ENCODE measurements at places on chromosomes 11 and 22.

DNA sequence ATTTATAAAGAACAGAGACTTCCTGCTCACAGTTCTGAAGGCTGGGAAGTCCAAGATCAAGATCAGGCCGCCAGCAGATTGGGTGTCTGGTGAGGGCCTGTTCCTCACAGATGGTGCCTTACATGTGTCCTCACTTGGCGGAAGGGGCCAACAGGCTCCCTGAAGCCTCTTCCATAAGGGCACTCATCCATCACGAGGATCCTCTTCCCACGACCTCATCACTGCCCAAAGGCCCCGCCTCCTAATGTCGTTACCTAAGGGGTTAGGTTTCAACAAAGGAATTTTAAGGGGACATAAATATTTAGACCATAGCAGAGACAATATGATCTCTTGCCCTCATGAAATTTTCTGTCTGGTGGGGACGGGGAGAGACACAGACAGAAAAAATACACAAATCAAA, 18.6 kb downstream of the TP53AIP1 start:
- no peak for DNase-seq

DNA sequence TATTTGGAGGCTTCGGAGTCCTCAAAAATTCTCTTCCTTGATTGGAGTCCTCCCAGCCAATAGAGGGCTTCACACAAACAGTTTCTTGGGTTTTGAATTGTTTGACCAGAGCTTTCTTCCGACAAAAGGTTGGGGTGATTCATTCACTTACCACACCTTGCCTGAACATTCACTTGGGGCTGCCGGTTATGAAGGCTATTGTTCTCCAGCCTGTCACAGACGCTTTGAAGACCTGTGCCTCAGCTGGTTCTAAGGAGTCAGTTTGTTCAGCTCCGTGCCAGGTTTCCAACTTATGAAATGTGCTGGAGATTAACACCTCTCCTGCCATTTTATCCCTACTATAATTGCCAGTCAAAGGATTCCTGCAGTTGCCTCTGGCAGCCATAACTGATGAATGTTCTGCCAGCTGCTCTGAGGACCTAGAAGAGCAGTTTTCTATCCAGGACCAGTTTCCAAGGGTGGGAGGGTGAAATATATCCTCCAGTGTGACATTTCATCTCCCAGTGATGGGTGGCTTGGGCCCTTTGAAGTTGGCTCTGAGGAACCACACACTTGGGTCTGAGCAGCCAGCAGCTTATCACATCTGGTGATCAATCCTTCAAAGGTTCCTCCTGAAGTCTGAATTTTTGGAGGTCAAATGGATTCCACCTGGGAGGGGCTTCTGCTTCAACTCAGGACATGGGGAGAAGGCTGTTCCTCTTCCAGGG, 31.4 kb downstream of the LIMK2 start:
- no peak for DNase-seq

DNA sequence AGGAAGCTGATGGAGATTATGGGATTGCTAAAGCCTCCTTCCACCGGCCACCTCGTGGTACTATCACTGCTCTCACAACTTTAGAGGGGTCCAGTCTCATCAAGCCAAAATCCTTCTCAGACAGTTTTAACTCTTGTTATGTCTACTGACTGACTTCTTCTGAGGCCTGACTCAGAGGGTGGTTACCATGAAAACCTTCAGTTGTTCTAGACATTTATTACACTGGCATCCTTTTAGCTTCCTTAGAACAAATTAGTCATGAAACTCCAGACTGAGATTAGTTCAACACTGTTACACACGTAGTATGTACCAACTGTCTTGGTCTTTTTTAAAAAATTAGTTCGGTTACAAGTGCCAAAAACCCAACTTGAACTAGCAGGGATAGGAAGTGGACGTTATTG, 7.5 kb downstream of the DIXDC1 start:
- no peak for DNase-seq

DNA sequence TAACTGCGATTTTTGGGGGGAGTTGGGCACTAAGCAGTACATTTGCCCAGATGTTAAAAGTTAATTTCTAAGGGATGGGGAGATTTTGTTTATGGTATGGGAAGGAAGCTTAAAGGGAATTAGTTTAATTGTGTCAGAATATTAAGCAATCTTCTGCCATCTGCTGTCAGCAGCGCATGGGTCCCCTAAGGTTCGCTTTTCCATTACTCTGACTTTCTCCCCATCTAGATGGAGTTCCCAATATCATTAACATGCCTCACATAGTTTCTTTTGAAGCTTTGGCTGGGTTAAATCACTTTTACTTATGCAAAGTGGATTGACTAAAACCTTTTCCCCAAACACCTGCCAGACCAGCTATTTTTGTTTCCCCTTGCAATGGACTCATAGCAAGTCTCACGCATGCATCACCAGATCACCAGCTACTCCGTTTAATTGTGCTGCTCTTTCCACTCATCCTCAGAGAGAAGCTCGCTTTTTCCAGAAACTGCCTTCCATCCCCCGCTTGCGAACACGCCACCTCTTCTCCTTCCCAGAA, 172.7 kb downstream of the FAT3 start:
- no peak for DNase-seq

DNA sequence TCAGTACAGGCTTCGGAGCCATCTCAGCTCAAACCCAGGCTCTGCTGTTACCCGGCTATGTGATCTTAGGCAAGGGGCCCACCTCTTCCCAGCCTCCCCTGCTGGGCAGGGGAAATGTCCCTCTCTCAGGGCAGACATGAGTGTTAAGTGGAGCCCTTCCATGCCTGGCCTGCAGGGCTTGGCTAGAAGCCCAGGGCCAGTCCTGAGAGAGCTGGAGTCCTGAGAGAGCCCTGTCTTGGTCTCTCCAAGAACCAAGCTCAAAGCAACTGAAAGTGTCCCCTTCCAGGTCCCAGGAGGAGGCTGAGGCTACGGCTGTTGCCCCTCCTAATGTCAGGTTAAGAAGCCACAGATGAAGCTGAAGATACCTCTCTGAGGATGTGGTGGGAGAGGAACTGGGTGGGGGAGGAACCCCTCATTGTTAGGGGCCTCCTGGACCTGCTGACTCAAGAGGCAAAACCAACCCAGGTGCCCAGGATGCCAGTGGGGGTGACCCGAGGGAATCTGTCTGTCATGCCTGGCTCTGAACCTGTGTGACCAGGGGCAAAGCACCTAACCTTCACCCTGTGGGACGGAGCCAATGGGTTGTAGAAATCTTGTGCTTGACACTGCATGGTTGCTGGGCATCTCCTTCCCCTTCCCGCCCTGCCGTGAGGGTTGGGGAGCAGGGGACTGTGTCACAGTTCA, 4.2 kb downstream of the ZP1 start:
- no peak for DNase-seq

- no peak for DNase-seq
Observed at GRCh38 chr11:1241706-1242105, 18.8 kb downstream of the MUC5B start.

GRCh38 chr11:133993107-133993506, 36.3 kb upstream of the IGSF9B start:
- no peak for DNase-seq

- no peak for DNase-seq
Observed at GRCh38 chr22:29269230-29269604, 1.1 kb downstream of the EWSR1 start.

DNA sequence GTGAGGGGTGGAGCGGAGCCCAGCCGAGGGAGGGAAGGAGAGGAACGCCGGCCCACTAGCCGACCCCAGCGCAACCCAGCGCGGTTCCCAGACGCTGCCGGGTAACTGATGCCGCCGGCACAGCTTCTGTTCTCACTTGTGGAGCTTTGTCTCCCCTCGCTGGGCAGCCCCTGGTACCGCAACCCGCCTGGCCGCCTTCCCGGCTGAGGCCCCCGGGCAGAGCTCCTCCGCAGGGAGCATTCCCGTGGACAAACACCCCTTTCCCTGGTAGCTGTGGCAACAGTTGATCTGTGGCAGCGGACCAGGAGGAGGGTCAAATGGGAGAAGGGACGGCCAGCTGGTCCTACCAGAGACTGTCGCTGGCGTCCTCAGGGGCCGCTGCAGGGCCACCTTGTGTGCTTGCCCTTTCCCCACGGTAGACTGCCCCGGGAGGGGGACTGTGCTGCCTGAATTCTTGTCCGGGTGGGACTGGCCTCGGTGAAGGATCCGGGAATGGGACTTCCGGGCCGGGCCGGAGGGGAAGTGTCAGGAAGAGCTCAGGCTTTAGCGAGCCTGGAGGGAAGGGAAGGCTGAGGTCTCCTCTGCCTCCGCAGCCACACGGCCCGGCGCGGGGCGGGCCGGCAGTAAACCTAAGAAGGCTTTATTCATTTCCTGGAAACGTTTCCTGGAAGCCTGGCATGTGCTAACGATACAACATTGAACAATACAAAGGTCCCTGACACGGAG, 468.0 kb downstream of the OPCML start:
- DNase-seq: no peak

GRCh38 chr11:19979519-19979845, 180.8 kb downstream of the DBX1 start:
- DNase-seq: no peak

GRCh38 chr11:71530602-71531001, 3.5 kb downstream of the KRTAP5-7 start:
- no peak for DNase-seq

- no peak for DNase-seq
Observed at GRCh38 chr11:68545796-68546195, 85.2 kb downstream of the PPP6R3 start.

DNA sequence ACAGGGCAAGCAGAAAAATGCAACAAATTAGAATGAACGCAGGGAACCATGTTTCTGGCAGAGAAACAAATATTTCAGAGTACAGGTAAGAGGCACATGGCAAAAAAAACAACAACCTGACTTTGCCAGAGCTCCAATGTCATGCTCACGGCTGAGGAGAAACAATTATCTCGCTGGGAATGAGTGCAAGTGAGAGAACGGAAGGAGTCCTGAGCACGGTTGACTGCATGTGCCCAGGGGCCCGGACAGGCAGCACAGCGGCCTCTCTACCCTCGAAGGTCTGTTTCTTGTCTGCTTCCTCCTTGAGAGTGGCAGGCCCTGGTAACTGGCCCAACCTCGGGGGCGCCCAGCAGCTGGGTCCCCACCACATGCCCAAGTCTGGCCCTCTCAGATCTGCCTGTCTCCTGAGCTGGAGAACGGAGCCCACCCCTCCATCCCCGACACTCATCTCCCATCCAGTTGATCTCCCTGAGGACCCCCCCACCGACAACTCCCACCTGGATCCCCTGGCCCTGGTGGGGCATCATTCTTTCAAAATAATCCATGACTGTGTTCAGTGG, 24.6 kb upstream of the RTN4R start:
- no peak for DNase-seq

DNA sequence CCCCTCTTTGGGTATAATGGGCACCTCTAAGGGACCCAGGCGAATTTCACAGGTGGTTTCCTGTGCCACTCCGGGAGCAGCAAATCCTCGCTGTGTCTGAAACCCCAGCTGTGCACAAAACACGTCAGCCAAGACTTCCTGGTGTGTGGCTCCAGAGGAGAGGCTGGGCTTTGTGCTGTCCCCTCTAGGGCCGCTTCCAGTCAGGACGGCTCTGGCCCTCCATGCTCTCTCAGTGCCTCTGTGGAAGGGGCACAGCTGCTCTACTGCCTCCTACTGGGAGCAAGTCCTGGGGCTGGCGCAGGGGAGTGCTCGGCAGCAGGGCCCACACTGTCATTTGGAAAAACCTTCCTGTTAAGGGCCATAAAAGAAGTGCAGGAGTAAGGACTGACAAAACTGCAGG, 23.7 kb upstream of the ARFGAP3 start:
- DNase-seq: no peak

DNA sequence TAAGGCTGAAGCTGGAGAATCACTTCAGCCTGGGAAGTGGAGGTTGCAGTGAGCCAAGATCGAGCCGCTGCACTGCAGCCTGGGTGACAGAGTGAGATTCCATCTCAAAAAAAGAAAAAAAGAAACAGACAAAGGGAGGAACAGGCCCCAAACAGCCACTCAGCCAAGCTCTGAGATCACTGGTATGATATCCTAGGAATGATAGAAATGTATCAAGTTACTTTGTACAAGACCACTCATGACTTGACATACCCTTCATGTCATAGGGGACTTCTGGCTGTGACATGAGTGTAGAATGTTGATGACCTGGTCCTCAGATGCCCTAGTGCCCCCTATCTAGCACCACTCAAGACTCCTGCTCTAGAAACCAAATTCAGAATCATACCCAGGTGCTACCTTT, 216.5 kb downstream of the NAV2 start:
- DNase-seq: no peak

GRCh38 chr11:93000511-93001476, 31.3 kb downstream of the MTNR1B start:
- no peak for DNase-seq

- DNase-seq: no peak
Observed at GRCh38 chr11:76578654-76579055, 91.9 kb downstream of the LRRC32 start.

GRCh38 chr11:71946144-71946571, 17.3 kb downstream of the RNF121 start:
- DNase-seq: no peak

DNA sequence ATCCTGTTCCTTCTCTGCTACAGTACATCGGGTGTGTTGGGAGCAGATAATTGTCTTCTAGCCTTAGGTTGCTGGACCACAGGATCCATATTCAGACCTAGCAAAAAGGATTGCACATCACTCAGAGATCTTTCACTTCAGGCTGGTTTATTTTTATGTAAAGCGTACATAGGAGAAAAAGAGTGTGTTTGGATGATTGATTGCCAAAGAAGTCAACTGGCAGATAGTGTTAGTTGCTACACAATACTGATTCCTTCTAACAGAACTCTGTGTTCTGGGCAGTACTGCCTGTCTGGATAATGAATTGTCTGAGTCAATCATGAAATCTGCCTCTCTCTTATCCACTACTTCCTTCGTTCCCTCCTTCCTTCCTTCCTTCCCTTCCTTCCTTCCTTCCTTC, 31.0 kb upstream of the PGM2L1 start:
- DNase-seq: no peak

GRCh38 chr11:130272336-130272735, 42.4 kb downstream of the ZBTB44 start:
- no peak for DNase-seq

DNA sequence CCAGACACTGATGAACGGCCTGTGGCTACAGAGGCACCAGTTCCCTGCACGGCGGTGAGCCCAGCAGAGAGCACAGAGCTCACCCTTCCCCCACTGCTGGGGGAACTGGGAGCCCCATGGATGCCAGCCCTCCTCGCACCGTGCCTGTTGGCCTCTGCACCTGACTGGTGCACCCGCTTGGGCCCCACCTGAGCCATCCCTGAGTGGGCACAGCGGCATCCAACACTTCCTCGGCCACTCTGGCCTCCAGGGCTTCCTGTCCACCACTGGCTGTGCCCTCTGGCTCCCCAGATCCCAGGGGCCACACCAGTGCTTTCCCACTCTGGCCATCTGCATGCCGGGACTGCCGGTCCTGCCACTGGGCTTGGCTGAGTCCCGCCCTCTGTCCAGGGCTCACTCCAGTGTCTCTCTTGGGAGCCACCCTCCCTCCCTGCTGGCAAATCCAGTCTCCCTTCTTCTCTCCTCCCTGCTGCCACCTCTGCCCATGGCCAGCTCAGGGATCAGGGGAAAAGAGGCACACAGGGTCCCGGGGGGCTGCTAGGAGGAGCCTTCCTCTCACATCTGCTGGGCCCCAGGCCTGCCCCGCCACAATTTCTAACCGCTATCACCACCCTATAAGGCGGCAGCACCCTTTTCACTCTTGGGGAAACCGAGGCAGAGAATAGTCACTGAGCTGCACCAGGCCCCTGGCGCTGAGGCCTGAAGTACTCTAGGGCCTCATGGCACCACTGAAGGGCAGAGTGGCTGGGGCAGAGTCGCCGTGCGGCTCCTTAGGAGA, 33.0 kb downstream of the GNB1L start:
- DNase-seq: no peak

- DNase-seq: no peak
Observed at GRCh38 chr11:93166194-93166593, 31.6 kb downstream of the SLC36A4 start.

Data from effector memory CD4-positive, alpha-beta T cell (primary cell).